SJSA1 (cell line): ENCODE measurements at places on chromosomes 5 and 9. TPM values are rescaled to one million over a fixed set of nuclear protein-coding genes. Genes with fewer than 3 reads are reported as not detected.

- no peak overlapping the region for H3K4me3 ChIP-seq
- H3K27ac ChIP-seq: no peak overlapping the region
- DNase-seq: no peak
- no peaks in the 10 kb centered on the region for H3K27me3 ChIP-seq
- peaks cover 15% of the 10 kb centered on the region for H3K4me1 ChIP-seq
Measured at GRCh38 chr5:159304961-159305595, 25.2 kb downstream of the IL12B start.

DNA sequence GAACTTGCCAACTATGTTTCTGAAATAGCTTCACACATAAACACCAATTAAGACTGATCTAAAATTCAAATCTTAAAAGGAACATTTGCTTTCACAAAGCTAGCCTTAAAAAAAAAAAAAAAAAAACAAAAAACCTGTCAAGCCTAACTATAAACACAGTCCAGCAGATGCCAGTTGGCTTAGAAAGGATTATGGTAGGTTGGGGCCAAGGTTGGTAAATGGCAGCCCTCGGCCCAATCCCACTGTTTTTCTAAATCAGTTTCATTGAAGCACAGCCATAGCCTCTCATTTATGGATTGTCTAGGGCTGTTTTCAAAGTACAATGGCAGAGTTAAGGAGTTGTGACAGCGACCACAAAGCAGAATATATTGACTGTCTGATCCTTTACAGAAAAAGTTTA, 75.7 kb upstream of the FRRS1L start:
- no peaks in the 10 kb centered on the region for H3K27me3 ChIP-seq
- DNase-seq: no peak
- no peak overlapping the region for H3K27ac ChIP-seq
- peaks cover 23% of the 10 kb centered on the region for H3K4me1 ChIP-seq
- H3K36me3 ChIP-seq: no peaks in the 10 kb centered on the region

DNA sequence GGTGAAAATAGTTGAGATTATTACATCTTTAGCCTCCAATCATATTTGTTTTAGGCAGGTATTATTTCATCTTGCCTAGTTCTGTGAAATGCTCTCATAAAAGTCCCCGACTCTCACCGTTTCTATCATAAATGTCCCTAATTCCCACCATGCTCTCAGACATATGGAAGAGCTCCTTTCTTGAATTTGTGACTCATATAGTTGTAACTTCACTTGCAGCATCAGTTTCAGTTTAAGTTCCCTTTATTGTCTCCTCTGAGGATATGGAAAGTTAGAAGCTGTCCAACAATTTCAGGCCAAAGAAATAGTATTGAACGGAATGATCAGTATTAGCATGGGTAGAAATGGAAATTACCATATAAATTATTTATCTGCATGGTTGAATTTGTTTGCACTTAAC, 187.5 kb upstream of the NR4A3 start:
- H3K27ac ChIP-seq: no peak overlapping the region
- no peak for DNase-seq
- no peaks in the 10 kb centered on the region for H3K36me3 ChIP-seq
- H3K4me3 ChIP-seq: no peak overlapping the region

- no peak for DNase-seq
- H3K27ac ChIP-seq: no peak overlapping the region
- no peaks in the 10 kb centered on the region for H3K27me3 ChIP-seq
- H3K4me1 ChIP-seq: no peaks in the 10 kb centered on the region
Measured at GRCh38 chr5:103602438-103602837, 39.8 kb upstream of the NUDT12 start.

The NXNL2 gene
- total RNA-seq: 0.68 and 1.1 TPM in 2 replicates

The SOX30 gene
- 2.7 and 5.8 TPM in 2 replicates for total RNA-seq

The PCDHGA5 gene
- total RNA-seq: 0.76 and 1.8 TPM in 2 replicates

The TUSC1 gene
- not detected in 2 replicates for total RNA-seq
